ENCODE measurements at places on chromosomes 4 and X.

DNA sequence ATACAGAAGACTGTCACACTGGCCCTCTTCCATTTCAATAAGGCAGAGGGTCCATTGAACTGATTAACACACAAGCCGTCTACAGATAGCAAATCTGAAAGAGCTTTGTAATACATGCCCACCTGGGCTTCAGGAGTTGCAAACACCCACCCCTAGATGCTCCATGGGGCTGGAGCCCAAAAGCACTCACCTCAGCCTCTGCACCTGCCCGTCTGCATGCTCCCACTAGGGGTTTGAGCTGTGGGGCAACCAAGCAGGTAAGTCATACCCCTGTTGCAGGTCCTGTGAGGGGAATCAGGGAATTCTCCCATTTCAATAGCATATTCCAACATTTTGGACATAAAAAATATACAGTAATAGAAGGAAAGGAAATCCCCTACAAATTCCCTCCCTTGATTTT, 243.0 kb upstream of the KCNIP4 start:
- no peak for DNase-seq

- DNase-seq = no peak
These were observed 27.0 kb upstream of the ZNF280C start for GRCh38 chrX:130295519-130296296.

GRCh38 chrX:12804655-12805054, 13.4 kb downstream of the PRPS2 start:
- DNase-seq = no peak

GRCh38 chr4:186760576-186760975, 36.9 kb upstream of the FAT1 start:
- no peak for DNase-seq

- no peak for DNase-seq
These were observed 27.8 kb upstream of the SMIM10 start for GRCh38 chrX:134963041-134963440.

DNA sequence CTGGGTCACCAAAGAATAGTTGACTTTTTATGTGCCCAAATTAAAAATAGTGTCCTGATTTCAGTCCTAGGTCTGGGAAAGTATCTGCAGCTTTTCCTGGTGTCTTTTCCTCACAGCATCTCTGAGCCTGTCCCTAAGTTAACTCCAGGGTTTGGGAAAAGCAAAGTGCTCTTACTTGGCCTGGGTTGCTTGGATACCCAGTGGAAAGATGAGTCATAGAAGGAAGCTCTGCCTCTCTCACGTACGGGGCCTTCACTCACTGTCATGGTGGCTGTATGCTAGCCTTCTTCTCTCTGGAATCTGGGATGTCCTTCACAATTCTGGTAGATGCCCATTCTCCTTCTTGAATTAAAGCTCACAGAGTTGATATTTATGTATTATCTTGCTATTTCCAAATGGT, 607.3 kb downstream of the ANKRD50 start:
- DNase-seq = no peak

GRCh38 chr4:124696182-124696581, 16.4 kb downstream of the ANKRD50 start:
- no peak for DNase-seq

GRCh38 chr4:97016186-97016907, 1126.9 kb downstream of the STPG2 start:
- DNase-seq = no peak

DNA sequence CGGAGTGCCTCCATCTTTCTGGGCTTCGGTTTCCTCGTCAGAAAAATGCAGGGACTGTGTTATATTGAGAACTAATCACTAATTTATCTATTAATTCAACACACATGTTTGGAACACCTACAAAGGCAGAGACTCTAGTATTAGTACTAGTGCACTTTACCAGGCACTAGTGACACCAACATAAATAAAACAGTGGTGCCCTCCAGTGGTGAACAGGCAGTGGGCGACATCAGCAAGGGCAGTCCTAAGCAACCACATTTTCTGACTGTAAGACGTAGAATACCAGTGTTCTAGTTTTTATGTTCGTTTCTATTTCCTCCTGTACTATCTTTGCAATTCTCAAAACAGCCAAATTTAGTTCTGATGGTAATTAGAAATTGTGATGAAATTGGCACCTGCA, 69.1 kb upstream of the UCP1 start:
- no peak for DNase-seq

GRCh38 chrX:16577483-16578029, 72.4 kb upstream of the S100G start:
- no peak for DNase-seq

- DNase-seq = no peak
These were observed 337.8 kb upstream of the NOCT start for GRCh38 chr4:138677748-138678147.

DNA sequence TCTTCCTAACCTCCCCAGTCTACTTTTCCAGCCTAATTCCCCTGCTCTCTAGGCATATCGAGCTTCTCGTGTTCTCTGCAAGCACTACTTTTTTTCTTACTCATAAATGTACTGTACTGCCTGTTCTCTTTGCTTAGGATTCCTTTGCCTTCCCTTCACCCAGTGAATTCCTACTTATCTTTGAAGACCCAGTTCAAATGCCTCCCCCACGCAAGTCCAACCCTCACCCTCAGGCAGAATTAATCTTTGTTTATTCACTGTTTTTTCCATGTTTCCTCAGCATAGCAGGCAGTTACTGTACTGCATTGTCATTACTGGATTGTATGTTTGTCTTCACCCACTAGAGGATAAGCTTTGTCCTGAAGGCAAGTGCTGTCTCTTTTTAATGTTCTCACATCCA, 287.7 kb downstream of the BMPR1B start:
- DNase-seq = no peak

DNA sequence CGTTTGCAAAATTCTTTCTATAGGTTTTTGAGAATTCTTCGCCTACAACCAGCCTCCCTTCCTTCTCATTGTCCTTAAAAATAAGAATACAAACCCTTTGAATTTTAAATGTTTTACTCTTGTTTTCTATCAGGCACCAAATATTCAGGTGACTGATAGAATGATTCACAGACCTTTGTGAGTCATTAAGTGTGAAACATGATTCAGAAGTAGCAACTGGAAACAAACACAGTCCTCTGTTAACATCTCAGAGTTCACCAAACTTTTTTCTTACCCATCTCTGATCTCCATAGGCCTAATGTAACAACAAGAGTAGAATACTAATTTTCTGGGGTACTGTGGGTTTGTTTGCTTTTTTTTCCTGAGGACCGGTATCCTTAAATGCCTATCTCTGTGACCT, 63.4 kb upstream of the MAB21L2 start:
- DNase-seq = no peak

DNA sequence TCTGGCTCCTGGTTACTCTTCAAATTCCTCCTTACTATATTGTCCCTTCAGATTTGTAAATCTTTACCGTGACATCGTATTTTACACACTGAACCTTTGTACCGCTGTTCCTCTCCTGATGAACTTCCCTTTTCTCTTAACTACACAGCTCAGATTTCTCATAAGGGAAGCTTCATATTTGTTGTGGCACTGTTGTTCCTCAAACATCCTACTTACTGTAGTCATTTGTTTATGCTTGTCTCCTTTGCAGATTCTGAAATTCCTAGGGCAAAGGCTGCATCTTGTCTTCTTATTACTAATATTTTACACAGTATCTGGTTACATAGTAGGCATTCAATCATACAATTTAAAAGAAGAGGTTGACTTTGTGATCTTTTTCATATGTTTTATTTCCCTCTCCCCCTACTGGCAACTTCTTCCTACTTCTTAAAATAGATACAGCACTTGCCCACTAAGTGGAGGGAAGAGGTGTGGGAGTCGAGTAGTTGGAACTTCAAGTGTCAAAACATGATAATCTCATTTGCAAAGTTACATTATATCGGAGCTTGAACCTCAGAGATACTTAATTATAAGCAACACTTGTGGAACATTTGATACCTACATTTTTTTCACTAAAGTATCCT, 50.0 kb downstream of the TET2 start:
- DNase-seq = no peak

DNA sequence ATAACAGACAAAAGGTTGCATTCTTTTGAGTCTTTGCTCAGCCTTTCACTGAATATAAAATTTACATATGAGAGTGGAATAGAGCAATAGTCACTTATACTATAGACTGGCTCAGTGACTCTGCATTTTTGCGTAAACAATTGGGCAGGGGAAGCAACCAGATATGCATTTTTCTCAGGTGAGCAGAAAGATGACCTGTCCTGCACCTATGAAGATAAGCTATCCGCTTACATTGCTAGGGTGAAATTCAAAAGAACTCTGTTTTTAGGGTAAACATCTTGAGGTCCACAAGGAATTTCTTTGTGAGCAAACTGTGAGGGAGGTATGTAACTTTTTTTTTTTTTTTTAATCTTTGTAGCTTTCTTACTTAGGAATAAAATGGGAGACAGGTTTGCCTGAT, 602.4 kb upstream of the PRKX start:
- no peak for DNase-seq

- no peak for DNase-seq
These were observed 11.3 kb upstream of the YTHDC1 start for GRCh38 chr4:68361146-68361589.

DNA sequence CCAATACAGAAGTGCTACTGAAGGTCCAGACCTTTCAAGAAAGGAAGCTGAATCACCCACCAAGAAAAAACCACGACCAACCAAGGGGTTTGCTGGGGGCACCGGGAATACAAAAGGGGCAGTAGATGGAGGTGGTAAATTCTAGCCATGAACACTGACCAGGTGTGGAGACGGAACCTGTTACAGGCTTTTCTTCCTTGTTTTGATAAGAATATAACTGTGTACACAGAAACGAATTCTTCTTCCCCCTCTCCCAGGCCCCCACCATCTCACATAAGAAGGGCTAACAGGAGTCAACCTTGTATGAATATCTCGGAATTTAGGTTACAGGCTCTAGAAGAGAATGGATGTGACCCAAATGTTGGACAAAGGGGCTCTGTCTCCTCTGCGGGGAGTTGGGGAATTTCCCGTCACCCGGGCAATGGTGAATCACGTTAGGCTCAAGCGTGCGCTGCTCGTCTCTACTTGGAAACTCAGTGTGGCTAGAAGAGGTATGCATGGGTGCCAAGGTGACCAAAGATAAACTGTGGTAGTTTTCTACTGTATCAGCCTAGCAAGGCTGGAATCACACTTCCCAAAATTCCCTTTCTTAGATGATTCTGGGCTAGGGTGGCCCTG, 87.0 kb downstream of the AFAP1 start:
- DNase-seq = no peak

DNA sequence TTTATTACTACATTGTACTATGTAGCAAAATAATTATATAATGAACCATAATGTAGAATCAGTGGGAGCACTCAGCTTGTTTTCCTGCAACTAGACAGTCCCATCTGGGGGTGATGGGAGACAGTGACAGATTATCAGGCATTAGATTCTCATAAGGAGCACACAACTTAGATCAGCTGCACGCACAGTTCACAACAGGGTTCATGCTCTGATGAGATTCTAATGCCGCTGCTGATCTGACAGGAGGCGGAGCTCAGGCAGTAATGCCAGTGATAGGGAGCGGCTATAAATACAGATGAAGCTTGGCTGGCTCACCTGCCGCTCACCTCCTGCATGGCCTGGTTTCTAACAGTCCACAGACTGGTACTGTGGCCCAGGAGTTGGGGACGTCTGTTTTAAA, 199.2 kb downstream of the MAB21L2 start:
- DNase-seq = no peak

DNA sequence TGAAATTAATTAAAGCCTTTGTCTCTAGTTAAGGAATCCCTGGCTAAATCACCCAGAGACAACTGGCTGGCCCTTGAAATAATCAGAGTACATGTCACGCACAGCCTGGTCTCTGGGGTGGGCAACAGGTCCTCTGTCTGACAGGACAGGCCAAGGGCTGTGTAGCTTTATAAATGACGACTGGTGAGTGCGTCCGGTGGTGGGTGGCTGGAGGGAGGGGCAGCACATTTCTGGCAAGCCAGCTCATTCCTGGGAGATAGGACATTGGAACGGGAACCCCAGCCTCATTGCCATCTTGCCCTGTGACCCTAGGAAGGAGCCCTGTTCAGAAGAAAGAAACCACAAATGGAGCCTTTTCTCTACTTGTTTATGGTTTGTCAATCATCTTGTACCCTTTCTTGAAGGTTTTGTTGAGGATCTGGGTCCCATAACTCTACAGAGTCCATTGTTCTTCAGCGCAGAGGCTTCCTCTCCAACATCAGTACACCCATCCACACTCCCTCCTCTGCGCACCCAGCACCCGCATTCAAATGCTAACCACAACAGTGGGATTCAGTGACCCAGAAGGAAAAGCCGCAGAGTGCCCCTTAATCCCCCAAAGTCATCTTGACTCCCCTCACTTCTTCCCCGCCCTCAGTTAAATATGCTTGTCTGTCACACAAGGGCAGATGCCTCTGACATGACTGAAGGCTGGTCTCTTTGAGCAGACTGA, 368.1 kb downstream of the UNC5C start:
- DNase-seq = no peak

DNA sequence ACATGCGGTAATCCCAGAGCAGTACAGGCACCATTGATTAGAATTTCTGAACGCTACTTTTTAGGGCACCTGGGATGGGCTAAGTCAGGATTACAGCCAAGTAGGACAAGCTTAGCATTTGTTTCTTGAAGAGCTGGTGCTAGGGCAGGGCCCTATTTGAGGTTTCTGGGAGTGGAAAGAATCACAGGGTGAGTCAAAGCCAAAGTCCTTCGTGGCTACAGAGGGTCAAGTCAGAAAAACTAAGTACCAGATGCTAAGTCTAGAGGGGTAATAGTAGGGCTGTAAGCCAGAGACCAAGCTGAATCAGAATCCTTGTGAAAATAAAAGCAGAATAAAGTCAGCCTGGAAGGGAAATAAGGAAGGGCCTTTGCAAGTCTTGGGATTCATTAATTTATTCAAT, 448.6 kb downstream of the ZIC3 start:
- DNase-seq = no peak

- no peak for DNase-seq
These were observed 7.0 kb upstream of the STPG2 start for GRCh38 chr4:98150092-98150761.

DNA sequence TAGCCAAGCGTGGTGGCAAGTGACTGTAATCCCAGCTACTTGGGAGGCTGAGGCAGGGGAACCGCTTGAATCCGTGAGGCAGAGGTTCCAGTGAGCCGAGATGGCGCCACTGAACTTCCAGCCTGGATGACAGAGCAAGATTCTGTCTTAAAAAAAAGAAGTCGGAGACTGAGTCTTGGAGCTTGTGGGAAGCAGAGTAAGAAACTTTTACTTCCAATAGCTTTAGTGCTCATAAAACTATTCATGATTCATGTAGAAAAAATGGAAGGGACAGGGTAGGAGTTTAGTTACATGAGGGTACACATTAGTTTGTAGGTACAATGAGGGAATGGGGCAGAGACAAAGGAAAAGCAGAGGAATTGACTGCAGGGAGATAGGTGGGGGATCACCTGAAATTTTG, 19.3 kb downstream of the RAP2C start:
- DNase-seq = no peak

DNA sequence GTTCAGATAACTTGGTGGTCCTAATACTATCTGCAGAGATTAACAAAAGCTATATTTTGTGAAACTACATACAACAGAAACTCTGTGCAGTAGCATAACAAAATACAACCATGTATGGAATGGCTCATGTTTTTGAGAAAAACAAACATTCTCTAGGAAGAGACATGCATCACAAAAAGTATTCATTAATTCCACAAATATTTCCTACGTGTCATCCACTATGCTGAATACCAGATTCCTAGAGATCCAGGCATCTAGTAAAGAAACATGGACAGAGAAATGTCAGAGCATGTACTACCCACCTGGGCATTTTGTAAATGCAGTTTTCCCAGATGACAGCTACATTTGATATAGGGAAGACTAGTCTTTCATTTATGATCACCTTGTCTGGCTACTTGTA, 248.1 kb downstream of the OPHN1 start:
- no peak for DNase-seq

- no peak for DNase-seq
These were observed 28.4 kb downstream of the PAK3 start for GRCh38 chrX:111124418-111124817.

Data from stimulated activated CD8-positive, alpha-beta memory T cell treated with anti-CD3 and anti-CD28 coated beads, Interleukin-4, amount 100 ng/mL, for 4 hours (primary cell).